SHP77 treated with DMSO at 0.1 percent for 48 hours (cell line): ENCODE measurements at places on chromosomes 1 and 21.

- no peak for DNase-seq
Measured at GRCh38 chr1:235270625-235271024, 57.4 kb downstream of the ARID4B start.

GRCh38 chr1:159200769-159201168 lies 3.9 kb upstream of the ACKR1 start:
- no peak for DNase-seq

- DNase-seq, result no peak
Measured at GRCh38 chr1:63316984-63317816, 5.2 kb upstream of the FOXD3 start.

DNA sequence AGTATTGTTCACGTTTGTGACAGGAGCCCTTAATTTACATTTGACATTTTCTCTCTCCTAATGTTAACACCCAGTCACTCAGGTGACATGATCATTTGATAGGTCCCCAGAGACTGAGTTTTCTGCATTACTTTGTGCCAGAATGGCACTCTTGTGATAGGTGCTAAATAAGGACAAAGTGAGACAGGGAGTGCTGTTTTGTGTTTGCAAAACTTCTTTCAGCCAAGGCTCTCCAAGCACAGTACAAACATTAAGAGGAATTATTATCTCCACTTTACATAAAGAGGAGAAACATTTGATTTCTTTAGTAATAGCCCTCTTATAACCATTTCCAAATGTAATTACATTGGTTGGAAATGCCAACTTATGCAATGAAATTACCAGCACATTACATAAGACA lies 355.2 kb downstream of the NTNG1 start:
- DNase-seq, result no peak

- no peak for DNase-seq
Measured at GRCh38 chr1:159177272-159177907, 6.0 kb downstream of the CADM3 start.

GRCh38 chr1:7360526-7360925 lies 410.6 kb upstream of the VAMP3 start:
- no peak for DNase-seq

DNA sequence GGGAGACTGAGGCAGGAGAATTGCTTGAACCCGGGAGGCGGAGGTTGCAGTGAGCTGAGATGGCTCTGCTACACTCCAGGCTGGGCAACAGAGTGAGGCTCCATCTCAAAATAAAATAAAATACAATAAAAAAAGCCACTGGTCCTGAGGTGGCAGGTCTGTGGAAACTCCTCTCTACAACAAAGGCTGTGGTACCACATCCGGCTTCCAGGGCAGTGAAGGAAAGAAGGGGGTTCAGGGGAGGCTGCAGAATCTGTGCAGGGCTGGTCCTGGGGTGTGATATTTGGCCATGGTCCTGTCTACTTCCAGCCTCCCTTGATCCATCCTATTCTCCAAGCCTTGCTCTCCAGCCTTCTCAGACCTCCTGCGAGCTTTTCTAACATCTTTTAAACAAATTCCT lies 731 bp upstream of the ZNF683 start:
- DNase-seq, result no peak

- no peak for DNase-seq
Measured at GRCh38 chr1:30600258-30600657, 123.1 kb downstream of the MATN1 start.
